ENCODE measurements at places on chromosomes 3 and 15.

DNA sequence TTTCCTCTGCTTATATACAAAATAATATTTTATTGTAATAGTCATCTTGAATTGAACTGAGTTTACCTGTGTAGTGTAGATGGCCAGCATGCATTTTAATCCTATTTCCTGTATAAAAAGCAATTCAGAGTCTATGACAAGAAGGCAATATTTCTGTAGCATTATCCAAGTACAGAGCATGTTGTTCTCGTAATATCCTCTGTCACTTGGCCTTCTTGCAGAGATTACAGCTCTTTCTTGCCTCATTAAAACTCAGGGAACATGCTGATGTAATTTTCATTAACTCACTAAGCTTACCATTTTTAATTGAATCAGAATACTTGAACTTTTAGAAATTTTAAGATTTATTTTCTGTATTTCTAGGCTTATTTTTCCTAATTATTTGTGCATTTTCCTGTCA, 203.3 kb upstream of the AGTR1 start:
- DNase-seq: no peak

DNA sequence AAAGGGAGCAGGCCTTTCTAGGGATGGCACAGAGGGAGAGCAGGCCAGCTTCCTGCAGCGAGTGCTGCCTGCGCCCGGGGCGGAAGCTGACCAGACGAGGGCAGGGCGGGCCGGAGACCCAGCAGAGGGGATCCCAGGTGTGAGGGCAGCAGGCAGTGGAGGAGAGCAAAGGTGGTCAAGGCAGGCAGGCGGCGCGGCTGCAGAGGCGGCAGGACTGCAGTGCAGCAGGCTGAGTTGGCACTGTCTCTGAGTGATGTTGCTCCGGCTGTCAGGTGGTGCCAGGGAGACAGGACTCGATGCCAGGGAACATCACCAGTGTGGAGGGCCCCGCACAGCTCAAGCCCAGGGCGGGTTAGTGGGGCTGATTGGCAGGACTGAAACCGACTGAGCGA, 22.3 kb upstream of the PLXNA1 start:
- no peak for DNase-seq

DNA sequence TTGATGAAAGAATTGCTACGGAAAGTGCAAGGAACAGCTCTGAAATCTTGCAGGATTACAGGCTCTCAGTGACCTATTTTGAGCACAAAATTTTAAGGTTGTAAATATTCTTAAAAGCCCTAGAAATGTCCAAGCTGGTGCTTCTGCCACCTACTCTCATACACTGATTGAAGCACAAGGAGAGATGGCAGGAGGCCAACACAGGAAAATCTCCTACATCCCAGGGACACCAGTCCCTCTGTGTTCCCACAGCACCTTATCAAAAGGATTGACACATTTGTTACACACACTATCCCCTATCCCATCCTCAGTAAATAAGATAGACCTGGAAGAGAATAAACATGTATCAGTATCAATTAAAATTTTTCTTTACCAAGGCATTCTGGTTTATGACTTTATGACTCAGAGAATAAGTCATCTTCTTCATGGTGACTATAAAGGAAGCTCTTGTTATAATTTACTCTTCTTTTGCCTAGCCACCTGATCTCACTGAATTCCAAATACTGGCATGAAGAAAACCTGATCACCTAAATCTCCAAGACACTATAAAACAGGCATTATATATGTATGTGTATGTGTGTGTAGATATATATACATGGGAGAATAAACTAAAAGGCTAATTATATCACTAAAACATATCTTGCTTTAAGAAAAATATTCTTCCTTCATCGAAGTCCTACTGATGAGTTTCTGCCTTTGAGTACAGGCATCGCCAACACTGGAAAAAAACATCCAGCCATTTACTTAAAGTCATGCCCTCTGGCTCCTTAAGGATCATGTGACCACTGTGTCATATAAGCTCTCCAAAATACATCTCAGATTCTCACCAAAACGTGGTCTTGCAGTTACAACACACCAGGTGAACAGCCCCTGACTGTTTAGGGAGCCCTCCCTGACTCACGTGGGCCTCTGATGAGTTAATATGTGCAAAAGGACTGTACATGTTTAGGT, 208.1 kb upstream of the NR2F2 start:
- DNase-seq: no peak

DNA sequence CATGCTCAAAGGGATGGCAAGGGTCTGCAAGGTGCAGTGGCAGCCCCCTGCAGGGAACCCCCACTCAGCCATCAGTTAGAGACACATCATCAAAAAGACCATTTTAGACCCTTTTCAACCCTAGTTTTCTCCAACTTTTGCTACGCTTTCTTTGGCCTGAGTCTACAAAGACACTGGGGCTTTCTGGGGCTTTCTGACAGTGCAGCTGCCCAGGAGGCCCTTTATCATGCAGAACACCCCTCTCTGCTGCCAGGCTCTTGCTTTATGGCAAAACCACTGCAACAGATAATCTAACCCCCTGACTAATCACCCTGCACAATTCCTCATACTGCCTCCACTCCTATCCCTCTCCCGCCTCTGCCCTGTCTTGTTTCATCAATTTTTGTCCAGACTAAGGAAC, 2.4 kb downstream of the NMNAT3 start:
- no peak for DNase-seq

DNA sequence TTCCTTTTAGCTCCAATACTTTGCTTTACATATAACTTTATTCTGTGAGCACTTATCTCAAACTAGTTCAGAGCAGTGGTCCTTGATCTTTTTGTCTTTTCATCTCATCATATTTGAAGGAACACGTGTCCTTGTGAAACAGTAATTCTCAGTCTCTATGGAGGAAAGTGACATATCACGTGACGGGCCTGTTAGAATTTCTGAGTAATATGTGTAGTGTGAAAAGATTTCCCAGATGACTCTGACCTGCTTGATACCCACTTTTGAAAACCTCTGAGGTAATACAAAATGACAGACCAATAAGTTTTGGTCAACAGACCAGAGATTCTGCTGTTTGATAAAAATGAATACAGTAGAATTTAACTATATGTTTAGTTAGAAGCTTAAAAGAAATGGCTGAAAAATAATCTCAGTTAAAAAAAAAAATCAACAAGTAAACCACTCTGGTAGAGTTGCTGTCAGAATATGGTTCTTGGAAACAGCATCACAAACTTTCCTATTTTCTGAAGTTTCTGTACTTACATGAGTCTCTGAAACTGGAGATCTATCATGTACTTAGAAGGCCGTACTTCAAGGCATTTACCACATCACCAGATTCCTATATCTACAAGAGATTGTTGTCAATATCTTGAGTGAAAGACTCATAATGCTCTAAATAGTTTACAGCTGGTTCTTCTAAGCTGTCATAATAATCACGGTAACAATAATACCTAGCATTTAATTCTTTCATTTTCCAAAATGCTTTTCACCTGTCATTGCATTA, 590.2 kb upstream of the TBL1XR1 start:
- DNase-seq: no peak

- DNase-seq: no peak
These were observed 121.0 kb upstream of the CDIN1 start for GRCh38 chr15:36458411-36458810.

GRCh38 chr15:70126362-70126761, 28.6 kb upstream of the TLE3 start:
- no peak for DNase-seq

DNA sequence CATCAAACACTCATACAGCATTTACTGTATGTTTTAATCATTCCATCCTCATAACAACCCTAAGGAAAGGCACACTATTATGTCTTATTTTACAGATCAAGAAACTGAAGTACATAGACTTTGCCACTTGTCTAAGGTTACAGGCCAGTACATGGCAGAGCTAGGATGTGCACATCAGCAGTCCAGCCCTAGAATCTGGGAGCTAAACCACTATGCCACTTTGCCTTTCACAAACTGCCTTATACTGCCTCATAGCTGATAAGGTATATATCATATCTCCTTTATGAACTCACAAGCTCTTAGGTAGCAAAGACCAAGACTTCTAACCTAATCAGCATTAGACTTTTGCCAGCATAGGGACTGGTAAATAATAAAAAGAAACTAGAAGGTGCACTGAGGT, 49.1 kb downstream of the MYO9A start:
- no peak for DNase-seq

DNA sequence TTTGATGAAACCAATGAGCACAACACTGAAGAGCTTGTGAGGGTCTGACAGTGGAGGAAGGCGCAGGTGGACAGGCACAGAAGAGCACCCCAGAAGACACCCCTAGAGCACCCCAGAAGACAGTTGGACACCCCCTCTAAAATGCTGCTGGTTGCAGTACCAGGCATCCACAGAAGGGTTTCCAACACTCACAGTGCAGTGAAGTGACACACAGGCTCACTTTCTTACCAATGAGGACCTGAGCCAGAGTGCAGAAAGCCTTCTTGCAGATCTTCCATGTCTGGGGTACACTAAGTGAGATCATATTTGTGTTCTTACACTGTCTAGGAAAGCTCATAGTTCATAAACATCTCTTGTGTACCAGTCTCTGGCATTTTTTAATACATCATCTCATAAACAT, 27.6 kb downstream of the CCNL1 start:
- no peak for DNase-seq

DNA sequence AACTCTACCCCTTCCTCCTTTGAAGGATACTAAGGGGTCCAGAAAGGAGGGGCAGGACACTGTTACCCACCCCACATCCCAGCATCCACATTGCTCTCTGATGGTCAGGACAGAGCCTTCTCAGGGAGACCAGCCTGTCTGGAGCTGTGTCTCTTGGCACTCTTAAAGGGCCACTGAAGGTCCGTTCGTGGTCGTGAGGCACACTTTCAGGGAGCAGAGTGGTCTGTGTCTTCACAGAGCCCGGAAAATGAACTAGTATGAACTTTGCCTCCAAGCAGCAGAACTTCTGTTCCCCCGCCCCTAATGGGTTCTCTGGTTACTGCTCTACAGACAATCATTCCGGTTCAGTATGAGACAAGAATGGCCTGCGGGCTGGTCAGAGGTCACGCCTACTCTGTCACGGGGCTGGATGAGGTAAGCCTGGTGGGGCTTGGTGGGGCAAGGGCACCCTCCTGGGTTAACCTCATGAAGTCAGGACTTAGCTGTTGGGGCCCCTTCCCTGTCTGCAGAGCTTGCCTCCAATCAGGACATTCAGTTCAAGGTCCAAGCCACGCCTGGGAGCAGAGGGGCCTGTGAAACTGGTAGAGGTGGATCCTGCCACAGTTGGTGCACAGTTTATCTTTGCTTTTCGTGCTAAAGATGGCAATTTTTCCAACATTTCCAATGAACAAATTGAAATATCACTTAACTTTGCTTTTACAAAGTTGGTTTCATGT, 33.2 kb downstream of the CAPN3 start:
- no peak for DNase-seq

DNA sequence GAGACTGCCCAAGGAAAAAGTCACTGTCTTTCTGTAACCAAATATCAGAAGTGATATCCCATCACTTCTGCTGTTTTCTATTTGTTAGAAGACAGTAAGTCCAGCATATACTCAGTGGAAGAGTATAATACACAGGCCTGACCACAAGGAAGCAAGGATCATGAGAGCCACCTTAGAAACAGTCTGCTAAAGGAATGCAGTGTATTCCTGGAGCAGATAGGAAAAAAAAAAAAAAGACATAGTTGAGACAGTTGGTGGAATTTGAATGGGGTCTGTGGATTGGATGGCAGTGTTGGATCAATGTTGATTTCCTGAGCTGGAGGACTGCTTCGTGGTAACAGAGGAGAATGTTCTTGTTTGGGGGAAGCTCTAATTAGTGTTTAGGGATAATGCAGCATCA, 26.5 kb upstream of the FBXL2 start:
- DNase-seq: no peak

- DNase-seq: peak; percentile 97
These were observed at the start of gene ZSCAN2 for GRCh38 chr15:84600687-84601554. Gene ZSCAN2, plus strand, starts transcription at chr15:84601009. Its CDS starts 2,919 bp downstream, at chr15:84603928.

DNA sequence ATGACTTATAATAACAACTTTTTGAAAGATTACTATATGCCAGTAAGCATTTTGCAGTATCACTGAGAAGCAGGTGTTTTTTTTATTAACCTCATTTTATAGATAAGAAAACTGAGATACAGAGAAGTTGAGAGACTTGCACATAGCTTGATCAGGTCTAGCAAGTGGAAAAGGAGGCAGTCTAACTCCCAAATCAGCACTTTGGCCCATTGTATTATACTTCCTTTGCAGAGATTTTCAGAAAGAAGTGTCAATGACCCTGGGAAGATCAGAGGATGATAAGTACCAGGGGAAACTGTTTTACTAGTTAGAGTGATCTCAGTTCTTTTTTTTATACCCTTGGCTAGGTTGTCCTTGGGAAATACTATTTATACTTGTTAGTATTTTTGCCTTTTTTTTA, 358.7 kb downstream of the SQOR start:
- DNase-seq: no peak

DNA sequence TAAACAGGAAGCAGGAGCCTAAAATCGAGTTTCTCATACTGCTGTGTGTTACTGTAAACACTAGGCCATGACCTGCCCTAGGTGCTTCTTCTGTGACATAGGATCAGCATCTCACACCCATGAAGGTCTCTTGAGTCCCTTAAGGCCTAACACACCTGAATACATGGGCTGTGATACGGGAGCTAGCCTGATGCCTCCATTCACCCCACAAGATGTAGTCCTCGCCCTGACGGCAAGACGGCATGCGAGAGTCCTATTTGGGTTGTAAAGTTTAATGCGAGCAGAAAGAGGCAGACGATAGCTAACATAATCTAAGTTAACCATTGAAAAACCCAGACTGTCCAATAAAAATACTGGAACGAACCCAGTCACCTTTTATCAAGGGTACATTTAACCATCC, 241.1 kb upstream of the ICE2 start:
- no peak for DNase-seq

Measured in GM12891 (cell line).